ENCODE measurements at places on chromosomes 6 and 20.

GRCh38 chr6:111899531-111899930 lies 26.3 kb upstream of the FYN start:
- no peak for DNase-seq

GRCh38 chr6:50097966-50098640 lies 48.4 kb upstream of the DEFB112 start:
- DNase-seq, result no peak

- DNase-seq, result no peak
Observed at GRCh38 chr6:72580281-72580940, 41.5 kb upstream of the KCNQ5 start.

DNA sequence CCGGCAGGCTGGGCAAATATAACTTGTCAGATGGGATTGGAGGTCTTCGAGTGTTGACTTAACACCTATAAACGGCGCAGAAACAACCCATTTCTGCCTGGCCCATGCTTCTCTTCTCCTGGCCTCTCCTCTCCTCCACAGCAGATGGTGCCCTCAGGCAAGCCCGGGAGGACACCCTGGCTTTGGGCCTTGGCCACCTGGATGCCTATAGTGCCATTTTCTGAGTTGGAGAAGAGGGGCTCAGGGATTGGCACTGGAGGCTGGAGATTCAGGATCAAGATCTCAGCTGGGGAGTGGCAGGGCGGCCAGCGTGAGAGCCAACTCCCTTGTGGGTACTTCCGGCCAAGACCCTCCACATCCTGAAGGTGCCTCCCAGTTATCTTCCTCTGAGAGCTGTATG lies 211.9 kb upstream of the PMEPA1 start:
- DNase-seq, result no peak

DNA sequence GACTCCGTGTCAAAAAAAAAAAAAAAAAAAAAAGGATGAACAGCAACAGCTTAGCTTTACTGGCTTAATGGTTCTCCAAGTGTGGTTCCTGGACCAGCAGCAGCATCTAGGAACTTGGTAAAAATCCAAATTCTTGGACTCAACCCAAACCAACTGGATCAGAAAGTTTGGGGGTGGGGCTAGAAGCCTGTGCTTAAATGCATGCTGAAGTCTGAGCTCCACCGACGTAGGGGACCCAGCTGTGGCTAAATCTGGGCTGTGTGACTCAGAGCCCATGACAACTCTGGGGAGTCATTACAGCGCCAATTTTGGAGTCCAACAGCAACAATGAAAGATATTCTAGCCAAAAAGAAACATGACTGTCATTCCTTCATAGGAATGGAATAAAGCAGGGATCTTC lies 13.6 kb upstream of the CHD6 start:
- DNase-seq, result peak; percentile 75

DNA sequence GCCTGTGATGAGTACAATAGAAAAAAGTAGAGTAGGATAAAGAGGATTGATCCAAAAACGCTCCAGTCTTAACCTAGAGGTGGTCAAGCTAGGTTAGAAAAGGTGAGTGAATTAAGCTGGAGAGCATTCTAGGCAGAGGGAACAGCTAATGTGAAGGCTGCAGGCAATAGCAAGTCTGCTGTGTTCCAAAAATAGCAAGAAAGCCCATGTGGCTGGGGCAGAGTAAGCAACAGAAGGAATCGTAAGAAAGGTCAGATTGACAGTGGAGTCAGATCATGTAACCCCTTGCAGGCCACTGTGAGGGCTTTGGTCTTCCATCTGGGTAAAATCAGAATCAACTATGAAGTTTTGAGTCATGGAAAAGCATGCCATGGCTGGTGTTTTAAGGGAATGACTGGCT lies 155.0 kb downstream of the OPN5 start:
- no peak for DNase-seq

DNA sequence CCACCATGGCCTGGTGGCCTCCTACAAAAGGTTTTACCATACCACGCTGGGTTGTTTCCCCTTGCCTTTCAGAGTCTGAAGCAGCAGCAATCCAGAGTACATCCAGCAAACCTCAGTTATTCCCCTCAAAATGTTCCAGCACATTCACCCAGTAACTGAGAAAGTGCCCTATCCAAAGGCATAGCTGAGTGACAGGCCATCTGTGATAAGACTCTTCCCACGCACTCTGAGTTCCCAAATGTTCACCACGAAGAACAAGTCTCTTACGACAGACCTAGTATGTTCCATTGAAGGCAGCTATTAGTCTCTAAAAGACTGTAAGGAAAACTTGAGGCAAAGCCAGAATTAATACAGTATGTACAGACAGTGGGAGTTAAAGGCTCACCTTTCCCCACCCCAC lies 31.6 kb upstream of the C20orf144 start:
- no peak for DNase-seq

DNA sequence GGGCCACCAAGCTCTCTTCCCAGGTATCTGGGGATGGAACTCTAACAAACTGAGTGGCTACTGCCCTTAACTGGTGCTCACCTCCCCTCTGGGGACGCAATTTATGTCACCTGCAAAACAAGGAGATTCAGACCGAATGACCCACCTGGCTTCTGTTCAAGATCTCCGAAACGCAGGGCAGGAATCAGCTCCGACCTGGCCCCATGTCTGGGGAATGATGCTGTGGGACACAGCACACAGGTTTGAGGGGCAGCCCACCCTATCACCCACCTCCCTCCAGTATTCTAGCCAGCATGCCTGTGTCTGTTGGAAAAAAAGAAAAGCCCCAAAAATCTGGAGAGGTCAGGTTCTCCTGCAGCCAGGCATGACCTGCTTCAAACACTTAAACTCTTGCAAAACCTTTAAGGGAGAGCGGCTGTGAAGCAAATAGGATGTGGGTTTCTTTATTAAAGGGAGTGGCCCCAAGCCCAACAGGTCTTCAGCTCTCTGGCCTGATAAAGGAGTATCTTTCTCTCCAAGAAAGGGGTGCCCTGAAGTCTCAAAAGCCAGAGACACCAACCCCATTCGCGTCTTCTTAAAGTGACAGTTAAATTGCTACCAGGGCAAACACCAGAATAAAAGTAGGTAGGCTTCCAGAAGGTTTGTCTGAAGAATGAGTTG lies 6.4 kb downstream of the PREX1 start:
- DNase-seq, result no peak

- DNase-seq, result no peak
Observed at GRCh38 chr6:110620065-110620464, 143.7 kb upstream of the SLC22A16 start.

- no peak for DNase-seq
Observed at GRCh38 chr6:2558861-2559801, 191.6 kb downstream of the MYLK4 start.

DNA sequence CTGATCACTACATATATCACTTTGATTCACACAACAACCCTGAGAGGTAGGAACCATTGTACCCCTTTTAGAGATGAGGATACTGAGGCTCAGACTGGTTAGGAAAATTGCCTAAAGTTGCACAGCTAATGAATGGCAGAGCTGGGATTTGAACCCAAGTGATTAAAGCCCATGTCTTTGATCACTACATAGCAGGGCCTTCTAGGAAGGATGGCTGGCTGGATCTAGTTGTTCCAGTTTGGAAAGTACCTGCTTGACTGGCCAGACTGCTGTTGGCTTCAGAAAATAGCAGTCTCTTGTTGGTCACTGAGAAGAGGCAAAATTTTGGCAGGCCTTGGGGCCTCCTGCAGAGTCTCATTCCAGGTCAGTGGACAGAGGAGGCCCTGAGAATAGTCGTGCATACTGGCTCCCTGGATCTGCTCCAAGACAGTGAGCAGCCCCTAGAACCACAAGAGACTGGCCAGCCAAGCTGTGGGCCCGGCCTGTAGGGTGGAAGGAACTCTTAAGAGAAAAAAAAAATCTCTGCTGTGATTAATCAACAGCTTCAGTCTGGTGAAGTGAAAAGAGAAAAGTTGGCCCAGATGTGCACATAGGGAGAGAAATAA lies 17.5 kb downstream of the PPARD start:
- no peak for DNase-seq

- DNase-seq, result no peak
Observed at GRCh38 chr6:105014448-105014847, 57.5 kb downstream of the LIN28B start.

DNA sequence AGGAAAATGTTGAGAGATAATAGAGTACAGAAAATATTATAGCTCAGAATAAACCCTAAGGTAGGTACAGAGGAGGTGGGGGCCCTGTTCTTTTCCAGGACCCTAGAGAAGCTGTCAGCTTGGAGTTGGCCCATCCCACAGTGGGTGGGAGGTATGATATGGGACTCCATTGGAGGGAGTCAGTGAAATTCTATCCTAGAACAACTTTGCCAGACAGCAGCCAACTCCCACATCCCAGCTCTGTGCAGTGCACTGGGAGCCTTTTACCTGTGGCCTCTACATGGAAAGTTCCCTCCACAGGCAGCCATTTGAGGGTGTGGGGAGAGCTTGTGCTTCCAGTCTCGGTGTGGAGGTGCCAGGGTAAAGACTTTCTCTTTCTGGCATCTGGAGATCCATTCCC lies 36.8 kb upstream of the CLIC5 start:
- no peak for DNase-seq

- no peak for DNase-seq
Observed at GRCh38 chr6:139738801-139739455, 364.5 kb upstream of the CITED2 start.

- DNase-seq, result no peak
Observed at GRCh38 chr20:34301587-34302311, 1.4 kb downstream of the AHCY start.

- DNase-seq, result no peak
Observed at GRCh38 chr20:38809942-38810341, 4.4 kb downstream of the PPP1R16B start.

Measured in Right ventricle myocardium inferior (tissue), 1 donor.